ENCODE measurements at places on chromosomes 11 and 22.

DNA sequence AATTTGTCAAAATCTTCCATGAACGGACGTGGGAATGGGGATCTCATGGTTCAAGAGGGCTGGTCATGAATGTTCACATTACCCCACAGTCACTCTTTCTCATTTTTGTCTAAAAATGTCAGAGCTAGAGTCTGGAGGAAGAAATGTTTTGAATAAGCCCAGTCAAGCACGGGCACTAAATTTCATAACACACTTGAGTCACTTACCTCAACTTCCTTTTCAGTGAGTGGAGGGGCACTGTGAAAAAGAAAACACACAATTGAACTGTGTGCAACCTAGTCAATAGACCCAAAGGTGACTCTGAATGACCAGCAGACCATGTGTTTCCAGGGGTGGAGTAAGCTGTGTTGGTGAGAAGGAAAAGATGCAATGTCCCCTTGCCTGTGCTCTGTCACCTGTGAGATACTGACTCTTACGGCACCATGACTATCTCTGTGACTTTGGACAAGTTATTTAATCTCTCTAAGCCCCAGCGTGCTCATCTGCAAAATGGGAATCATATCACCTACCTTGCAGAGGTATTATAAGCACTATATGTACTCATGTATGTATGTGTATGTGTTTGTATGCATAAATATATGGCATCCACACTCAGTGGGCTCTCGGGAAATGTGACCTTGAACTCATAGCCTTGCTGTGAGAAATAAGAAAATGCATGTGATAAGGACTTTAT, 38.2 kb upstream of the LYVE1 start:
- DNase-seq, result no peak

DNA sequence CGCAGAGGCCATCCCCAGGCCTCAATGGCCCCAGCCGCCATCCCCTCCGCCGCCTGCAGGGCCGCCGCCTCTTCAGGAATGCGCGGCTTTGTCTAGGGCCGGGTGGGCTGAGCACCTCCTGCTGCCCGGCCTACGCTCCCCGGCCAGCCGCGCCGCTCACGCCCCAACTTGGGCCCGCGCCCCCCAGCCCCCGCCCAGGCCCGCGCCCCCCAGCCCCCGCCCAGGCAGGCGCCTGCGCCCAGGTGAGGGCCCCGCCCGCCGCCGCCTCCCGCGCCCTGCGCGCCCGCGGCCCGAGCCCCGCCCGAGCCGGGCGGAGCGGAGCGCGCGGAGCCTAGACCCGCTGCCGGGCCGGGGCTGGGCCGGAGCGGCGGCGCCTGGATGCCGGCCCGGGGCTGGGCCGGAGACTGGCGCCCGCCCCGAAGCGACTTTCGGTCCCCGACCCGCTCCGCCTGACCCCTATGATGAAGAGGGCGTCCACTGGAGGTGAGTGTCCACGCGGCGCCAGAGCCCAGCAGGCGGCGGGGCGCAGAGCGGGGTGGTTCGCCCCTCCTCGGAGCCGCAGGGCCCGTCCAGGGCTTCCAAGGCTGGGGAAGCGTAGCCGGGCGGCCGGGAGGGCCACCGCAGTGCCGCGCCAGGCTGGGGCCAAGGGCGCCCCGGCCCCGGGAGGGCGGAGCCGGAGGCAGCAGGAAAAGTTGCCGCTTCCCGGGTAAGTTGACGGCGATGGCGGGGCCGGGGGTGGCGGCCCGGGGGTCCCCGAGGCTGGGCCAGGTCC, 34.3 kb upstream of the PRODH start:
- DNase-seq, result no peak

- no peak for DNase-seq
These were observed 3.9 kb downstream of the MAML2 start for GRCh38 chr11:96338910-96339705.

- no peak for DNase-seq
These were observed 13.1 kb upstream of the RELT start for GRCh38 chr11:73363147-73363546.

DNA sequence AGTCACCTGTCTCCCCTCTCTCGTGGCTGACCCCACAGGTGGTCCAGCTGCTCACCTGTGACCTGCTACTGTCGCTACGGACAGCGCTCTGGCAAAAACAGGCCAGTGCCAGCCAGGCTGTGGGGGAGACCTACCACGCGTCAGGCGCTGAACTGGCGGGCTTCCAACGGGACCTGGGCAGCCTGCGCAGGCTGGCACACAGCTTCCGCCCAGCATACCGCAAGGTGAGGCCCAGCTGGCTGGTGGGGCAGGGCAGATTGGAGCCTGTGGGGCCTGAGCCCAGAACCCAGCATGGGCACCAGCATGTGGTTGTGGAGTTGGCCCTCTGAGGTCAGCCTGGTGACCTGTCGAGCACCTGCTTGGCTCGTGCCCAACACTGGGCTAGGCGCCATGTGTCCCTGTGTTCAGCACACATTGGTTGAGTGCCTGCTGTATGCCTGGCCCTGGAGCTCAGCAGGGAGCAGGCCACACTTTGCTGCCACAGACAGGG, 11.9 kb downstream of the SHISA8 start:
- no peak for DNase-seq

- no peak for DNase-seq
These were observed 610.5 kb downstream of the INSC start for GRCh38 chr11:15725246-15725645.

DNA sequence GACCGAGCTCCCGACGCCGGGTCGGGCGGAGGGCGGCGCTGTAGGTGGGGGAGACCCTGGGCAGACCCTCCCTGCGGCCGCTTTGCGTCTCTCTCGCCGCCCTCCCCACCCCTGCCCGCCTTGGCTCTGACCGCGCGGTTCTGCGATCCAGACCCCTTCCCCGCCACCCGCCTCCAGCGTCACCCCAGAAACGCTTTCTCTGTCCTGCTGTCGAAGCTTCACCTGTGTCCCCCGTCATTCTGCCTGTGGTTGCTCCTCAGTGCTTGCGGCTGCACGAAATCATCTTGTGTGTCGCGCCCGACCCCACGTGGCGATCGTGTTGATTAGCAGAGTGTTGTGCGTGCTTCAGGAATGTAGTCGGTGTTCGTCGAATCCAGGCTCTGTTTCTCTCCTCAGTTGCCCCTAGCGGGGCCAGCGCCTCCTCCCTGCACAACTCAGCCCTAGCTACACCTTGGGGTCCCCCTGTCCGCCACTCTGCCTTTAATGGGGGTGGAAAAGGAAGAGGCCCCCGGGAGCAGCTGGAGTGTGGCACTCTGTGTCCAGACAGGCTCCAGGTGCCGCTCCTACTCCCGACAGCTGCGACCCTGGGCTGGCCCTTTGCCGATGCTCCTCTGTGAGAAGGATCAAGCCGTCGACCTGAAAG, 851 bp downstream of the PTDSS2 start:
- no peak for DNase-seq

DNA sequence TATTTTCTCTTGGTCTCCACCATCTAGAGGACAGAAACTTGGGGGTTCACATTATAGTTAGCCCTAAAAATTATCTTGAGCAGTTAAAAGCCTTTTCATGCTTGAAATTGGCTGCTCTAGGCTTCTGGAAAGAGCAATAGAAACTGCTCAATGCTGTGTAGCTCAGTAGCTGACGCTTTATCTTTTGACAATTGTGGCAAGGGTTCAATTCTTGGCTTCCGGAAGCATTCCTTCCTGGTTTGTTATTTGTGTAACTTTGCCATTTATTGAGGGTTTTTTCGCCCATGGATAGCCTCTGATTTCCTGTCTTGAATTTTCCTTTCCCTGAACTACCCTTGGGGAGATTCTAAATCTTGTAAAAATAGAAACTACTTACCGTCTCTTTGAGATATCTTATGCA, 10.3 kb upstream of the OR56A1 start:
- no peak for DNase-seq

DNA sequence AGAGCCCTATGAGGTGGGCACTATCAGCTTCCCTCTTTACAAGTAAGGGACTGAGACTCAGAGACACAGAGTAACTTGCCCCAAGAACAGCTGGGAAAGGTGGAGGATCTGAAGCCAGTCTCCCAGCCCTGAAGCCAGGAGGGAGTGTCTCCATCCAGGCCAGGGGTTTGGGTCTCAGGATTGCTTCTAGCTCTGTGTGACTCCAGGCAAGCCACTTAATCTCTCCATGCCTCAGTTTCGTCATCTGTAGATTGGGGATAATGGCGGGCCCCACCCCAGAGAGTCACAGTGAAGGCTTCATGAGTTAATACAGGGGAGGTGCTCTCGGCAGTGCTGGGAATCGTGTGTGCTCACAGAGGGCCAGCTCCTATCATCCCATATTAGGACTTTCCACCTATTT, 10.5 kb downstream of the MAP4K2 start:
- no peak for DNase-seq

DNA sequence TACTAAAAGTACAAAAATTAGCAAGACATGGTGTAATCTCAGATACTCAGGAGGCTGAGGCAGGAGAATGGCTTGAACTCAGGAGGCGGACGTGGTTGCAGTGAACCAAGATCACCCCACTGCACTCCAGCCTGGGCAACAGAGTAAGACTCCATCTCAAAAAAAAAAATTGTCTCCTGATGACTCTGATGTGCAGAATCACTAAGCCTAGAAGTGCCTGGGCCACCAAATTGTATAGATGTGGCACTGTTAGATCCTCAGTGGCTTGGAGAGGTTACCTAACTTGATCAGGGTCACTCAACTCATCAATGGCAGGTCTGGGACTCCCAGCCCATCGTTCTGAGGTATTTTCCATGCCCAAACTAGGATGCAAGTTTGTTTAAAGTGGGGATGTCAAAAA, 10.6 kb downstream of the PLEKHB1 start:
- DNase-seq, result no peak

GRCh38 chr11:103967985-103968384, 68.5 kb upstream of the DDI1 start:
- DNase-seq, result no peak

GRCh38 chr11:113315811-113316210, 1.4 kb downstream of the TTC12 start:
- DNase-seq, result no peak

DNA sequence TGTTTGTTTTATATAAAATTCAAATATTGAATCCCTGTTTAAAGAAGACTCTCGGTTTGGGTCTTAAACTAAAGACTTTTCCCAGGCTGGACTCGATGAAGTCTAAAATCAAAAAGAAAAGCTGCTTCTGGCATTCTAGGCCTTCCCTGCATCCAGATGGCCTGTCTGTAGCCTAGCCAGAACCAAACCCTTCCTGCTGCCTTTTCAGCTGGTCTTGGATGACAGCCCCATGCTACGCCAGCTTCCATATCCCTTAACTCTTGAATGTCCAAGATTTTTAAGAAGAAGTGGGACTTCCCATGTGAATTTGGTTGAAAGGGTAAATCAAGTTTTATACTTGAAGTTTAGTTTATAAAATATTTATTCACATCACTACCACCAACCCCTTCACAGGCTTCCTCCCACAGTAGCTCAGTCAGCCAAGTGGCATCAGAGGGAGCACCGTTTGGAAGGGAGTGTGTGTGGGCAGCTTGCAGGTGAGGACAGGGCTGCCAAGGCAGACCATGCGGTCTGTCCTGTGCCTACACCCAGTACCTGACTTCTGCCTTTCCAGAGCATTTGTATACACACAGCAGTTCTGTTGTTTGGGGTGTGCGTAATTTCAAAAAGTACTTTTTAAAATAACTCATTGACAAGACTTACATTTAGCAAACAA, 18.2 kb upstream of the PSMA1 start:
- DNase-seq, result no peak
